Naive thymus-derived CD4-positive, alpha-beta T cell (primary cell): ENCODE measurements at places on chromosomes 12 and 14. TPM values are rescaled to one million over a fixed set of nuclear protein-coding genes. Genes with fewer than 3 reads are reported as not detected.

The FAM177A1 gene
- 38.4 and 41.7 TPM in 2 replicates for total RNA-seq

The PITPNM2 gene
- 48.2 TPM for total RNA-seq

GRCh38 chr12:111277570-111277969 is 91.3 kb downstream of the PHETA1 start:
- no peak for DNase-seq
- H3K36me3 ChIP-seq: no peaks in the 10 kb centered on the region
- no peaks in the 10 kb centered on the region for H3K4me1 ChIP-seq
- no peak overlapping the region for H3K27ac ChIP-seq
- no peaks in the 10 kb centered on the region for H3K27me3 ChIP-seq
- no peak overlapping the region for H3K4me3 ChIP-seq

GRCh38 chr12:124919521-124920352 is 5.3 kb upstream of the UBC start:
- peak overlapping the region; percentile 11 for H3K4me3 ChIP-seq
- no peaks in the 10 kb centered on the region for H3K36me3 ChIP-seq
- no peak for DNase-seq
- peak overlapping the region; percentile 84 for H3K27ac ChIP-seq

DNA sequence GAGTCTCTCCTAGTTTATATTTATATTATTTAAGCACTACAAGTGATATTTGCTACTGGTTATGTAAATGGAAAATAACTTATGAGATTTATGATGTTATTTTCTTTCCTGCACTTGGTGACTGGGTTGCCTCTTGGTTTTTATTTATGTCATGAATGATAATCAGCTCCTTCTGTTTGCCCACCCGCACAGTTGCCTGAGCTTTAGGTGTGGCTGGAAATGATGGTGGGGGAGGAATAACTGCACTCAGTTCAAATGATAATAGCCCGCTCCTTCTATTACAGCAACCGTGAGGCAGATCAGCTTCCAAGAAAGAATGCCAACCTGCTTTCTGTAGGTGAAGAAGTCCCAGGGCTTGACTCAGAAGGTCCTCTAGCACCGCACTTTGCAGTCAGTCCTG is 190.2 kb upstream of the CAND1 start:
- H3K4me1 ChIP-seq: no peaks in the 10 kb centered on the region
- DNase-seq: no peak
- no peak overlapping the region for H3K4me3 ChIP-seq
- no peaks in the 10 kb centered on the region for H3K36me3 ChIP-seq
- H3K27me3 ChIP-seq: no peaks in the 10 kb centered on the region

- H3K4me3 ChIP-seq: no peak overlapping the region
- H3K36me3 ChIP-seq: no peaks in the 10 kb centered on the region
- H3K27ac ChIP-seq: no peak overlapping the region
- no peaks in the 10 kb centered on the region for H3K4me1 ChIP-seq
- DNase-seq: no peak
- H3K27me3 ChIP-seq: no peaks in the 10 kb centered on the region
These were observed 16.8 kb upstream of the EIF5 start for GRCh38 chr14:103317251-103317650.

GRCh38 chr12:79883216-79883615 is 51.7 kb downstream of the PPP1R12A start:
- no peak for DNase-seq
- no peaks in the 10 kb centered on the region for H3K27me3 ChIP-seq
- peaks cover 17% of the 10 kb centered on the region for H3K4me1 ChIP-seq
- no peak overlapping the region for H3K4me3 ChIP-seq
- H3K27ac ChIP-seq: no peak overlapping the region
- H3K36me3 ChIP-seq: no peaks in the 10 kb centered on the region

- H3K4me3 ChIP-seq: no peak overlapping the region
- H3K27me3 ChIP-seq: no peaks in the 10 kb centered on the region
- no peak for DNase-seq
These were observed 55.5 kb upstream of the TTC7B start for GRCh38 chr14:90871605-90872233.

GRCh38 chr12:101733166-101733565 is 6.1 kb downstream of the SYCP3 start:
- H3K4me1 ChIP-seq: no peaks in the 10 kb centered on the region
- H3K4me3 ChIP-seq: no peak overlapping the region
- DNase-seq: no peak
- H3K36me3 ChIP-seq: no peaks in the 10 kb centered on the region
- no peak overlapping the region for H3K27ac ChIP-seq
- H3K27me3 ChIP-seq: no peaks in the 10 kb centered on the region

DNA sequence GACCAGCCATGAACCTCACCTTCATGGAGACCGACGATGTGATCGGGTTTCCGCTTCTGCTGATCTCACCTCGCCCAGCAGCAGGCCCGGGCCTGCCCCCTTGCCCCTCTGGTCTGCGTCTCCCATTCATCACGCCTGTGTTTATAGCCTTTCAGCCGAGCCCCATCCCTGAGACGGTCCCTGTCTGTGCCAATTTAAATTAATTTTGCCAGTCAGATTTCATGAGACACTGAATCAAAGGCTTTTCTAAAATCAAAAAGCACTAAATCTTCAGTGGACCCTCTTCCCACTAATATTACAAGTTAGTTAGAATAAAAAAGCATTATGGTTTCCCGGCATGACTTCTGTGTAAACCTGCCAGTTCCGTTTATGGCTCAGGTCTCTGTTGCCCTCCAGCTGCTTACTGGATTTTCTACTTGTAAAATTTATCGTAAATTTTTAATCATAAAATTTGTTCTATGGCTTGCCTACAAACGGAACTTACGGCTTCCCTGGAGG is 155.9 kb downstream of the ESRRB start:
- no peak overlapping the region for H3K4me3 ChIP-seq
- H3K27me3 ChIP-seq: no peaks in the 10 kb centered on the region
- DNase-seq: no peak
- H3K4me1 ChIP-seq: no peaks in the 10 kb centered on the region
- no peak overlapping the region for H3K27ac ChIP-seq
- H3K36me3 ChIP-seq: no peaks in the 10 kb centered on the region

- H3K27me3 ChIP-seq: no peaks in the 10 kb centered on the region
- no peaks in the 10 kb centered on the region for H3K36me3 ChIP-seq
These were observed 30.8 kb upstream of the BATF start for GRCh38 chr14:75491376-75491978.

DNA sequence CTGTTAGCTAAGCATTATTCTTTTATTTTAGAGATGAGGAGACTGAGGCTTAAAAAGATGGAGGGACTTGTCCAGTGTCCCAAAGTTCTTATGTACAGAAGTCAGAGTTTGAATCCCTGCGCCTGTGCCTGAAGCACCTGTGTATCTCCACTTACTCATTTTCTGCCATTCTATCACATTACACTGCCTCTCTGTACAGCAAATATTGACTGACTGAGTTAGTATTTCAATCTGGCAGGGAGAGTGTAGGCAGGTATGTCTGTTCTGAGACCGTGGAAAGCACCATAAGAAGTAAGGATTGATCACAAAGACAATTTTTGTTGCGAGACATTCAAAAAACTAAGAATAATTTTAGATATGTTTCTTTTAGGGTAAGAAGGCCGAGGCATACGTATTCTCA is 162.7 kb downstream of the KITLG start:
- no peak overlapping the region for H3K27ac ChIP-seq
- no peaks in the 10 kb centered on the region for H3K36me3 ChIP-seq
- no peak for DNase-seq
- H3K4me3 ChIP-seq: no peak overlapping the region
- H3K27me3 ChIP-seq: no peaks in the 10 kb centered on the region

GRCh38 chr12:64181430-64182291 is 40.4 kb downstream of the KICS2 start:
- no peaks in the 10 kb centered on the region for H3K27me3 ChIP-seq
- H3K4me1 ChIP-seq: no peaks in the 10 kb centered on the region
- no peaks in the 10 kb centered on the region for H3K36me3 ChIP-seq
- H3K27ac ChIP-seq: no peak overlapping the region
- no peak overlapping the region for H3K4me3 ChIP-seq

DNA sequence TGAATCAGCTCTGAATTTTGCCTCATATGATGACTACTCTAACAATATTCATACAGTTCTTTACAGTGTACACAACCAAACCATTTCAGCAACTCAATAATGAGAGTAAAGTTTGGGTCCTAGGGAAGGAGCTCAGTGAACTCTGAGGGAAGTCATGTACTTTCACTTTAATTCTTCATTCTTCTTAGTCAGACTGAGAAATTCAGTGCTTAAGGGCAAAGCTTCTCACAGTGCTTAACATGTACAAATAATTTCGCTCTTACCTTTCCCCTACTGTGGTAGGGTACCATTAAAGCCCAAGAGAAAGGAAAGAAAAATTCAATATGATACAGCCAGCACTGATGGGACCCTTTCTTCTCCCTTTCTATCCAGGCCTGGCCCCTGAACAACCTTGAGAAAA is 435.0 kb downstream of the NELL2 start:
- H3K36me3 ChIP-seq: no peaks in the 10 kb centered on the region
- H3K27me3 ChIP-seq: no peaks in the 10 kb centered on the region
- H3K4me3 ChIP-seq: no peak overlapping the region
- no peaks in the 10 kb centered on the region for H3K4me1 ChIP-seq
- no peak for DNase-seq

DNA sequence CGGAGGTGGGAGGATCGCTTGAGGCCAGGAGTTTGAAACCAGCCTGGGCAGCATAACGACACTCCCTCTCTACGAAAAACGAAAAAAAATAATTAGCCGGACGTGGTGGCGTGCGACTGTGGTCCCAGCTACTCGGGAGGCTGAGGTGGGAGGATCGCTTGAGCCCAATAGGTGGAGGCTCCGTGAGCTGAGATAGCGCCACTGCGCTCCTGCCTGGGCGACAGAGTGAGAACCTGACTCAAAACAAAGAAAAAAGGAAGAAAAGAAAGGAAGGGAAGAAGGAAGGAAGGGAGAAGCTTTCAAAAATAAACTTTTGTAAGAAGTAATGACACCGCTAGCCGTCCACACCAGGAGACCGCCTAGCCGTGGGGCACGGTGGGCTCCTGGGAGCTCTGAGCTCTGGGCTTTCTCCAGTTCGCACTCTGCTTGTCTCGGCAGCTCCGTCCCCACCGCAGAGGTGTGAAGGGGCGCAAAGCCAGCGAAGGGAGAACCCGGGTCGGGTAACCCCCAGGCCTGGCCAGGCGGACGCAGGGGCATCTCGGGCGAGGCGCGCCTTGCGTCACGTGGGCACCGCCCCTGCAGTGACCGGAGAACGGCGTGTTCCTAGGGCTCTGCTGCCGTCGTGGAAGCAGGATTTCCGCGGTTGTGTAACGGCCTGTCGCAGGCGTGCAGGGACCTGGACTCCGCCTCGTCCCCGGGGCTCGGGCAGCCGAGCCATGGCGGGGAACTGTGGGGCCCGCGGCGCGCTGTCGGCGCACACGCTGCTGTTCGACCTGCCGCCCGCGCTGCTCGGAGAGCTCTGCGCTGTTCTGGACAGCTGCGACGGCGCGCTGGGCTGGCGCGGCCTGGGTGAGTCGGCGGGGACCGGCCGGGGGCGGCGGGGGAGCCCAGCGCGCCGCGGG is at the start of gene IRAK3:
Gene IRAK3 (plus strand): TSS at position 631 of the 902 bp plus-strand sequence. CDS start 86 bp downstream, at position 717.
- no peaks in the 10 kb centered on the region for H3K4me1 ChIP-seq
- peak; percentile 22 for DNase-seq
- H3K27me3 ChIP-seq: peaks cover 9% of the 10 kb centered on the region
- no peak within 1 kb of the TSS for H3K27ac ChIP-seq
- H3K4me3 ChIP-seq: peak within 1 kb of the TSS; percentile 49
- H3K36me3 ChIP-seq: no peaks in the 10 kb centered on the region

DNA sequence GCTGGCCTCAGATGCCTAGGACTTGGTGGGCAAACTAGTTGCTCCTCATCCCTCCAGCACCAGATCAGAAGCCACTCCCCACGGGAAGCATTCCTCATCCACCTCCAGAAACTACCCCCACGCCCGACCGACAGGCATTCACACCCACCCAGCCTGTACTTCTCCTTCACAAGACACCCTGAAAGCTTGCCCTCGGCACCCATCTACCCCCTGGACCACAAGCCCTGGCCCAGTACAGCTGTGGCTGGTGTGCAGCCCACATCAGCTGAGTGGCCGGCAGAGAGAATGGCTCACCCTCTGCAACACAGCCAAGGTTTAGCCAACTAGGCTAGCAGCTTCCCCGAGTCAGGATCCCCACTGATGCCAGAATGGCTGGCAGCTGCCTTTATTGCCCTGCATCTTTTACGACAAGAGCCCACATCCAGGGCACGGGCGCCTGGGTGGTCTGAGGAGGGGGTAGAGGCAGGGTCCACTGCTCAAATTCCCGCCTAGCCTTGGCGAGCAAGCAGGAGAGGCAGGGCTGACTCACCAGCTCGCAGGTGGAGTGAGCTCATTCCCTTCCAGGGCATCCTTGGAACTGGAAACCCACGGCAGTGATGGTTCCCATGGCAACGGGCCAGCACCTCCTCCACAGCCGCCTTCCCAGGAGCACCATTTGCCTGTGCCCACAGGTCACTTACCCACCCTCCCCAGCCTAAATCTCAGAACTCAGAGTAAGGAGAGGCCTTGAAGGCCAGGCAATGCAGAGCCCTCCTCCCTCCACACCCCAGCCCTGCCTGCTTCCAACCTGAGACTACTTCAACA is 17.1 kb downstream of the ACTN1 start:
- H3K4me3 ChIP-seq: no peak overlapping the region
- peaks cover 94% of the 10 kb centered on the region for H3K4me1 ChIP-seq
- no peaks in the 10 kb centered on the region for H3K27me3 ChIP-seq
- peaks cover 3% of the 10 kb centered on the region for H3K36me3 ChIP-seq
- no peak for DNase-seq

GRCh38 chr14:104116288-104116755 is 22.1 kb upstream of the KIF26A start:
- no peaks in the 10 kb centered on the region for H3K36me3 ChIP-seq
- no peaks in the 10 kb centered on the region for H3K4me1 ChIP-seq
- H3K27ac ChIP-seq: no peak overlapping the region
- H3K4me3 ChIP-seq: peak overlapping the region; percentile 27
- H3K27me3 ChIP-seq: no peaks in the 10 kb centered on the region

DNA sequence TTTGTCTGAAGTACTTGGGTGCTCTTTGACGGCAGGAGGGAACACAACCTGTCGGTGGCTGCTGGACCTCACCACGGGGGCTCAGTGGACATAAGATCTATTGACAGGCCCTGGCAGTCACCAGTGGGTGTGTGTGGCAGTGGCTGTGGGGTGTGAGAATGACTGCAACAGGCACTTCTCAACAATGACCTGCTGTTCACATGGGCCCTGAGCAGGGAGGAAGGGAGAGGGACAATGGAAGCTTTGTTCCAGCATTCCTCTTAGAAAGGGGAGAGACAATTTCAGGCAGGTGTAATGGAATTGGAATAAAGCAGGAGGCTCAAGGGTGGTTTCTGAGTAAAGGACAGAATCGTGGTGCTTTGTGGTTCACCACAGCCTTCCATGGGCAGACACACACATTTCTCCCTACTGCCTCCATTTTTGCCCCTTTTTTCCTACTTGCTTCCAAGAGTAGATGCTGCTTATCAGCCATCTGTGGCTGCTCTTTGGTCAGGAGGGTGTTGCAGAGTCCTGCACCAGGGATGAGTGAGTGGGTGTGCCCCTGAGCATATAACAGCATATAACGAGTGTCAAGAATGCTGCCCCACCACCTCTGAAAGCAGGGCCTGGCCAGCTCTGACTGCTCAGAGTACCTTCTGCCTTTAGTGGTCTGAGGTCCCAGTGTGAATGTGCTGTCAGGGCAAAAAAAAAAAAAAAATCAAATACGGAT is 267.7 kb downstream of the RASSF9 start:
- no peak overlapping the region for H3K4me3 ChIP-seq
- no peaks in the 10 kb centered on the region for H3K27me3 ChIP-seq
- no peaks in the 10 kb centered on the region for H3K4me1 ChIP-seq
